ENCODE measurements at places on chromosomes 2 and 18. TPM values are rescaled to one million over a fixed set of nuclear protein-coding genes. Genes with fewer than 3 reads are reported as not detected.

DNA sequence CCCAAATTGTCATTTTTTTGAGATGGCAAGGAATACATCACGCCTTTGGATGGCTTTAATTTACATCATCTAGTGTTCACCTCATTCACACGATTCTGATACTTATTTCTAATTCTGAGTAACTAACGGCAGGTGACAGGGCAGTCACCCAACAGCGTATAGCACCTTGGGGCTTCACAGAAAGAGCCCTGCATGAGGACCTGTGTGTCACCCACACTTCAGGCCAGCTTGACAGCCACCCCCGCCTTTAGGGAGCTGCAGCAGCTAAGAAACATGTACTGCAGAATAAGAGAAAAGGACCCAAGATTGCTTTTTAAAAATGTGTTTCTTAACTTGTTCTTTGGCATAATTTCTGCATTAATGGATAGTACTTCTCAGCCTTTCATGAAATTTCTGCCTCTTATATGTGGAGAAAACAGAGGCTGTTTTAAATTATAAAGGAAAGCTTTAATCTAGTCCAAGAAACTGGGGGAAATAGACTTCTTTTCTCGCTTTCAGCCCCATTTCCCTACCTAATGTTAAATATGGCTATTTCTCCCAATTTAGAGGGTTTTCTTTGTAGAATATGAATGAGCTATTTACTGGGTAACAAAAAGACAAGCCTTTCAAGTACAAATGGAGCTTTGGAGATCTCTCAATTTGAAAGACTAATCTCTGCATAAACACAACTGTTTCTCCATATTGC lies 245.1 kb downstream of the LDLRAD4 start:
- H3K36me3 ChIP-seq: no peaks in the 10 kb centered on the region
- peak overlapping the region; percentile 95 for H3K27ac ChIP-seq
- peaks cover 35% of the 10 kb centered on the region for H3K4me1 ChIP-seq
- H3K27me3 ChIP-seq: no peaks in the 10 kb centered on the region
- DNase-seq: no peak
- H3K4me3 ChIP-seq: peak overlapping the region; percentile 49

DNA sequence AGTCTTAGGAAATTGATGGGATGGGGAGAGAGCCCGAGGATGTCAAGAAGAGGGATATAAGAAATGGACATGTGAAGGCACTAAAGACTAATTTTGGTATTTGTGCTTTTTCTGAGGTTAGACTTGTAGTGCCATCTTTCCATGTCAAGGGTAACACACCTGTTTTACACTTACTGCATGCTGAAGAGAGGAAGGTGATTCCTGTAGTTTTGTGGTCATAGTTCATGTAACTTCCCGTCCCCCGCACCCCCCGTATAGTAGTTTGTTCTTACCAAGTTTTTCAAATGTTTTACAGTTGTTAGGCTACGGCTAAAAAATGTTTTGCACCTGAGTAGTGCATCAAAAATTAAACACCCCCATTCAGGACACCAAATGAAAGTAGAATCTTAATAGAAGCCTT lies 73.8 kb downstream of the CLIP4 start:
- H3K36me3 ChIP-seq: peaks cover 4% of the 10 kb centered on the region
- H3K27me3 ChIP-seq: no peaks in the 10 kb centered on the region
- peaks cover 4% of the 10 kb centered on the region for H3K4me1 ChIP-seq
- H3K4me3 ChIP-seq: no peak overlapping the region
- DNase-seq: no peak

- DNase-seq: no peak
- no peak overlapping the region for H3K4me3 ChIP-seq
- H3K36me3 ChIP-seq: no peaks in the 10 kb centered on the region
- no peaks in the 10 kb centered on the region for H3K4me1 ChIP-seq
- peaks cover 21% of the 10 kb centered on the region for H3K27me3 ChIP-seq
Observed at GRCh38 chr18:57539702-57540101, 46.8 kb downstream of the FECH start.

GRCh38 chr2:229715895-229716507 lies 1.6 kb upstream of the DNER start:
- H3K4me1 ChIP-seq: peaks cover 6% of the 10 kb centered on the region
- H3K27me3 ChIP-seq: peaks cover 76% of the 10 kb centered on the region
- no peak overlapping the region for H3K27ac ChIP-seq
- peak; percentile 8 for DNase-seq
- H3K36me3 ChIP-seq: peaks cover 6% of the 10 kb centered on the region

DNA sequence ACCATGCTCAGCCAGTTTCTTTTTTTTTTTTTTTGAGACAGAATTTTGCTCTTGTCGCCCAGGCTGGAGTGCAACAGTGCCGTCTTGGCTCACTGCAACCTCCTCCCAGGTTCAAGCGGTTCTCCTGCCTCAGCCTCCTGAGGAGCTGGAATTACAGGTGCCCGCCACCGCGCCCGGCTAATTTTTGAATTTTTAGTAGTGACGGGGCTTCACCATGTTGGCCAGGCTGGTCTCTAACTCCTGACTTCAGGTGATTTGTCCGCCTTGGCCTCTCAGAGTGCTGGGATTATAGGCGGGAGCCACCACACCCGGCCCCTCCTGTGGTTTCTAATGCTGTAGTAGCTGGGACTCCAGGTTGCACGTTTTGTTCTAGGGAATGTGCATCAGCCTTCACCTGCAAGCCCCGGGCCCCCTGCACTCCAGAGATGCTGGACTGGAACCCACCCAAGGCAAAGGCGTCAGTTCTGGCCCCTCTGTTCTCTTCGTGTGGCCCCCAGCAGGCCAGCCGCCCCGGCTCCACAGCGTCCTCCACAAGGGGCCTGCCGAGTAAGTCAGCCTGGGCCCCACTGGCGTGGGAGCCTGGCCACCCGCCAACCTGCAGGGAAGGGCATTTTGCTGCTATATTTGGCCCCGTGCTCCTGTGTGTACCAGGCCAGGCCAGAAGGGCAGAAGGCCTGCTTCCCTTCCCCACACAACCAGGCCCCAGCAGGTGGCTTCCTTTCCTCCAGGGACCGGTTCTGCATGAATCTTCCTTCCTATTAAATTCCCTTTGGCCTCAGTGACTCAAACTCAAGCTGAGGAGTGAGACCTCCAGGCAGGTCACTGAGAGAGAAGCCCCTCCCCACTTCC lies 25.7 kb upstream of the B3GNT7 start:
- no peak overlapping the region for H3K4me3 ChIP-seq
- H3K36me3 ChIP-seq: no peaks in the 10 kb centered on the region
- peaks cover 4% of the 10 kb centered on the region for H3K4me1 ChIP-seq
- H3K27ac ChIP-seq: no peak overlapping the region
- no peak for DNase-seq

- no peaks in the 10 kb centered on the region for H3K36me3 ChIP-seq
- H3K27ac ChIP-seq: no peak overlapping the region
- peaks cover 2% of the 10 kb centered on the region for H3K4me1 ChIP-seq
Observed at GRCh38 chr2:204343685-204344084, 201.6 kb upstream of the PARD3B start.

Gene NOL4
- total RNA-seq: not detected

Gene SPP2
- total RNA-seq: not detected

Gene TTC27
- 22.5 TPM for total RNA-seq

Gene ST3GAL5
- 26.6 TPM for total RNA-seq
